ENCODE measurements at places on chromosomes 7 and 10. TPM values are rescaled to one million over a fixed set of nuclear protein-coding genes. Genes with fewer than 3 reads are reported as not detected.

DNA sequence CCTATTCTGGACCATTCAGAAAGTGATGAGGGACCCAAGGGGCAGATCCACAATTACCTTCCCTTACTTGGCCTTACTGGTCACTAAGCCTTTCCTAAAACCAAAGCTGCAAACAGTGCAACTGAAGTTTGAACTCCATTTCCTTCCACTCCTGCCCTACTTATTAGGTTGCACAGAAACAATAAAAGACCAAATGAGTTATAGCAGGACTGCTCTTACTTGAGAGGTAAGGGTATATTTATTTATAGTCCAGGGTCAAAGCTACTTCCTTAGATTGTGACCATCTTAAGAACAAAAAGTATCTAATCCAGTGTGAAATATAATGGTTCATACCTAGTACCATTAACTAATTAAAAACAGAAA, 27.0 kb downstream of the CDK6 start:
- DNase-seq = no peak

- no peak for DNase-seq
Measured at GRCh38 chr7:105020926-105021325, 6.9 kb downstream of the KMT2E start.

Gene PLPP4
- not detected for total RNA-seq

Gene RAB11FIP2
- 15.0 TPM for total RNA-seq

GRCh38 chr7:28640001-28640400, 227.7 kb downstream of the CREB5 start:
- no peak for DNase-seq

Gene GATA3
- total RNA-seq = 0.31 TPM

Gene HTR7
- total RNA-seq = 20.2 TPM

Gene SUN3
- not detected for total RNA-seq

Gene SPAG6
- 0.29 TPM for total RNA-seq

DNA sequence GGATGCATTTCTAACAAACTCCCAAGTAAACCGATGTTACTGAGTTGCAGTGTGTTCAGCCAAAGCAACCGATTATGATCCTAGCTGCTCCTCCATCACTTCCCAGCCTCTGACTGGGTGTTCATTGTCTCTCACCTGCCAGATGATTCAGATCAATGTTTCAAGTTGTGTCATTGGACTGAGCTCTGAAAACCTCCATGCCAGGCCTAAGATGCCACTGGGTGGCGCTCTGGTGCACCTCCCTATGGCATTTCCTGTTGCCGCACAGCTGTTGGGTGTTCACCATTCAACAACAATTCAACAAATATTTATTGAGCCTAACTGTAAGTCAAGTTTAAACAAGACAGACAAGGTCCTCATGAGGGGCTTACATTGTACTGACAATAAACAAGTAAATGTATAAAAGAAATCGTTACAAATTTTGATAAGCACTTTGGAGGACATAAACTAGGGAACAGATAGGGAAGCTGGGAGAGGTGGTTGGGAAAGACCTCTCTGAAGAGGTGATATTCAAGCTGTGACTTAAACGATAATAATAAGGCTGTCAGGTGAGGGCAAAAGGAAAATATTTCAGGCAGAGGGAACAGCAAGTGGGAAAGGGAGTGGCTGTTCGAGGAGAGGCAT, 22.8 kb downstream of the RGR start:
- DNase-seq = peak; percentile 78

DNA sequence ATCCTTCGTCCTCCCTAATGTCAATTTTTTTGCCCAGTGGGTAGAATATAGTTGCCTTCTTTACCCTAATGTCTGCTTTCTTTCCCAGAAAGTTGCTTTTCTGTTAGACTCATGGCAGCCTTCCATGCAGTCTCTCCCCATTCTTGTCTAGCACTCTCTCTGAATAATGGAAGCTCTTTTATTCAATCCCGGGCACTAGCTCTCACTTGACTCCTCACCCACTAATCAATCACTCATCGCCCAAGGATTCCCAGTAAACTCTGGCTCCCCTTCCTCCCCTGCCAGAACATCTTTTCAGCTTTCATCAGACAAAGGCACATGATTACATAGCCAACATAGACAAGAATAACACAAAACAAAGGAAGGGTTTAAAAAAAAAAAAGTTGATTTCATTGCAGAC, 100.2 kb upstream of the RELN start:
- no peak for DNase-seq

GRCh38 chr10:79088613-79089355, 20.0 kb downstream of the ZMIZ1 start:
- no peak for DNase-seq
